Suppressor macrophage treated with lipopolysaccharide for 1 hour (primary cell): ENCODE measurements at places on chromosomes 1 and 21.

GRCh38 chr1:39919545-39919944 lies 17.8 kb upstream of the MYCL start:
- peak; percentile 90 for DNase-seq

DNA sequence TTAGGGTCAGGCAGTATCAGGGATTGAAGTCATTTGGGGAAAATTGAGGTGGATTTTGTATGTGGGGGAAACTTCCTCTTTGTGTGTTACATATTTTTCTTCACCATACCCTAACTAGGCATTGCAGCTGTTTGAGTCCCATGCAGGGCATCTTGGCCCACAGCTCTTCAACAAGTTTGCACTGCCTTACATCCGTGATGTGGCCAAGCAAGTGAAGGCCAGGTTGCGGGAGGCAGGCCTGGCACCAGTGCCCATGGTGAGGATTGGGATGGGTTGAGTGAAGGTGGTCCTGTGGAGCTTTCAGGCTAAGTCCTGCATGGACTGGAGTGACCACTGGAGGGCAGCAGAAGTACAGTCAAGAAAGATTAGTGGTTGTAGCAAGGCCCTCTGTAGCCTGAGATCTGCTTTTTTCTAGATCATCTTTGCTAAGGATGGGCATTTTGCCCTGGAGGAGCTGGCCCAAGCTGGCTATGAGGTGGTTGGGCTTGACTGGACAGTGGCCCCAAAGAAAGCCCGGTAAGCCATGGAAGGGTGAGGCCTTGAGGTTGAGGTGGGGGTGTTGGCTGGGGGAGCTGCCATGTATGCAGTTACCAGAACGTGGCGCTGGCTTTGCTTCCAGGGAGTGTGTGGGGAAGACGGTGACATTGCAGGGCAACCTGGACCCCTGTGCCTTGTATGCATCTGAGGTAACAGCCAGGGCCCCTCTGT lies 2.4 kb downstream of the UROD start:
- peak; percentile 85 for DNase-seq

- DNase-seq: peak; percentile 26
Observed at GRCh38 chr1:173333581-173333980, 126.5 kb upstream of the TNFSF4 start.

- no peak for DNase-seq
Observed at GRCh38 chr1:42847111-42847595, 740 bp downstream of the ZNF691 start.

GRCh38 chr1:181718034-181718433 lies 234.7 kb downstream of the CACNA1E start:
- DNase-seq: no peak

GRCh38 chr21:42533306-42533962 lies 19.8 kb downstream of the SLC37A1 start:
- DNase-seq: no peak

GRCh38 chr1:192445241-192445640 lies 128.4 kb downstream of the RGS21 start:
- DNase-seq: no peak

DNA sequence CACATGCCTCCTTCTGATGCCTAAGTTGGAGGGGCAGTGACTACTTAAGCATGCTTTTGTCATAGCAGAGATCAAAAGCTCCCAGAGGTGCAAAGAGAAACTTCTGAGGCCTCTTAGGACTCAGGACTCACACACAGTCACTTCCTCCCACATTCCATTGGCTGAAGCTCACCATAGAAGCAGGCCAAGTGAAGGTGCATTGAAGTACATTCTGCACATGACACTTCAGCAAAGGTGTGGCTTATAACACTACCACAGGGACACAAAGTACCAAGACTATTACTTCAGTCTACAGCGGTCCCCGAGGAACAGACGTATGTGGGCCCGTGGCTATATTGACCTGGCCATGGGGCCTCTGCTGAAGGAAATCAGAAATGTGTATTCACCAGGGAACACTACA lies 2.5 kb upstream of the POGK start:
- DNase-seq: no peak

DNA sequence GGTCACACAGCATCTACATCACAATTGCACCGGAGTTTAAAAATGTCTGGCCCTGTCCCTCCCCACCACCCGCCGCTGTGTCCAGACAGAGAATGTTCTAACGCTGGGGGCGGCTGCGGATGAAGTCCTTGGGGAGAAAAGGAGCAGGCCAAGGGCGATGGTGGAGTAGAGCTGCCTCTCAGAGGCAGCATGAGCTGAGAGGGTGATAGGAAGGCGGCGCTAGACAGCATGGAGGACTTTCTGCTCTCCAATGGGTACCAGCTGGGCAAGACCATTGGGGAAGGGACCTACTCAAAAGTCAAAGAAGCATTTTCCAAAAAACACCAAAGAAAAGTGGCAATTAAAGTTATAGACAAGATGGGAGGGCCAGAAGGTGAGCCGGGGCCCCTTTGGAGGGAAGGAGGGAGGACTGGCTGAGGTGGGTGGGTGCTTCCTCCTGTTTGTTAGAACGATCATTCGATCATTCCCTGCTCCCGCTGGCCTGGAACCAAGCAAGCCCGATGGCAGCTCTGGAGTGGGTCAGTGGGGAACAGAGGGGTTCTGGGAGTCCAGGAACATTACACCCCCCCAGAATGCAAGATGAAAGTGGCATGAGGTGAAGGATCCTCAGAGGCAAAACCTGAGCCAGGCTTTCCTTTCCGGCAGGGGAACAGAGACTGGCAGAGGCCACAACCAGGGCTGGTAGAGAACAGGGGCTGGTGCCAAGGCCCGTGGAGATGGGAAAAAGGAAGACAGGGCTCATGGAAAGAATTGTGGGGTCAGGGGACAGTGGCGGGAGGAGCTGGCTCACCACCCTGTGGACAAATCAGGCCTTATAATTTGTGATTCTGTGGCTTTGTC lies at the start of the genes FAM229A and TSSK3:
TSS of gene FAM229A (minus strand) at position 12 of the 840 bp plus-strand sequence. CDS start 394 bp downstream, outside the sequence.
TSS of gene TSSK3 (plus strand) at position 66 of the 840 bp plus-strand sequence. CDS start at position 229, 163 bp downstream.
- DNase-seq: no peak

DNA sequence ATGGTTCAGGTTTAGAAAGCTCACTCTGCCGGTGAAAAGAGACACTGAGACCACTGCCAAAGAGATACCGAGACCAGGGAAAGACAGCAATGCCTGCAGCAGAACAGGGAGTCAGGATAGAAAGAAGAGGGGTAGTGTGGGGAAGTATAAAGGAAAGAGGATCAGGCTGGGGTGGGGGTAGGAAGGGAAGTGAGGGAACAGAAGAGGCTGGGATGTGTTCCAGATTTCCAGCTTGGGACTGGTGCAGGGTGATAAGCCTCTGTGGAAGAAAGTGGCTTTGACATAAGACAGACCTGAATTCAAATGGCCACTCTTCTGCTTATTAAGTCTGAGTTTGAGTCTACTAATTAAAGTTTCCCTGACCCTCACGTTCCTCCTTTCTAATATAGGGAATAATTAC lies 105.9 kb downstream of the PIK3R3 start:
- DNase-seq: no peak

DNA sequence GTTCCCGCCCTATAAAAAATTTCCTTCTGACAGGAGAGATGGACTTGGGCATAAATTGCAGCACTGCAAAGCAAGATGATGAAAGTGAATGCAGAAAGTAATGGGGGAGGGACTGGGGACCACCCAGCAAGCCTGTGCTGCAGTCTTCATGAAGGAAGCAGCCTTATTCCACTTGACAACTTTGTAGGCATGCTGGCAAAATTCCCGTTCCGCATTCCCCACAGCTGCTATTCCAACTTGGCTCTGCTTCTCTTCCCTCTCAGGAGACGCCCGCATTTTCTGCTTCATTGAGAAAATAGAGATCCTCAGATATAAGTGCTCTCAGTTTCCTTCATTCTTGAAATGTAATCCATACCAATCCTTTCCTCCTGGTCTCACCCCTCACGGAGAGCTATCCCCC lies 2.4 kb downstream of the HMGB4 start:
- no peak for DNase-seq

DNA sequence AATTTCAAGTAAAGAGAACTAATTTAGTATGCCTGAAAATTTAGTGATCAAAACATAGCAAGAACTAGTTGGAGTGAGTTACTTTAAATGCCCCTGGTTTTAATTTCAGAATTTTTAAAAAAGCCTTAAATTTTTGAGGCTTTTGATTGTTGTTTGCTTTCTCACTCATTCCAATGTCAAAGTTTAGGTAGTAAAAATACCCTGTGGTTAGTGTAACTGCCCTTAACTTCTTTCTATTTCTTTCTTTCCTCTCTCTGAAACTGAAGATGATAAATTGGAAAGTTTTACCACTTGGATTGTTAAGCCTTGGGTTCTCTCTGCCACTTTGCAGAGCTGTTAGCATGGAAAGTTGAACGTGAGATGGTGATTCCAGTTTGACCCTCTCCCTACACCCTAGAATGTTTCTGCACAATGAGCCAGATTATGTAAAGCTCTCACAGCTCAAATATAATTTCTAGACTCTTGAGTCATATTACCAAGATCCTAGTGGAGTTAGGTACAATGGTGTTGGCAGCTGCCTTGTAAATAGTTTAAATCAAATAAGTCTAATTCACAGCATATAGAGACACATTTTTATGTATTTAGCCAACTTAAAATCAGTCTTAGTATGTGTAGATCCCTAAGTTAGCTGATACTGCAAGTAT lies 192.4 kb upstream of the SGIP1 start:
- no peak for DNase-seq

GRCh38 chr1:57468641-57469523 lies 45.0 kb upstream of the DAB1 start:
- DNase-seq: no peak

DNA sequence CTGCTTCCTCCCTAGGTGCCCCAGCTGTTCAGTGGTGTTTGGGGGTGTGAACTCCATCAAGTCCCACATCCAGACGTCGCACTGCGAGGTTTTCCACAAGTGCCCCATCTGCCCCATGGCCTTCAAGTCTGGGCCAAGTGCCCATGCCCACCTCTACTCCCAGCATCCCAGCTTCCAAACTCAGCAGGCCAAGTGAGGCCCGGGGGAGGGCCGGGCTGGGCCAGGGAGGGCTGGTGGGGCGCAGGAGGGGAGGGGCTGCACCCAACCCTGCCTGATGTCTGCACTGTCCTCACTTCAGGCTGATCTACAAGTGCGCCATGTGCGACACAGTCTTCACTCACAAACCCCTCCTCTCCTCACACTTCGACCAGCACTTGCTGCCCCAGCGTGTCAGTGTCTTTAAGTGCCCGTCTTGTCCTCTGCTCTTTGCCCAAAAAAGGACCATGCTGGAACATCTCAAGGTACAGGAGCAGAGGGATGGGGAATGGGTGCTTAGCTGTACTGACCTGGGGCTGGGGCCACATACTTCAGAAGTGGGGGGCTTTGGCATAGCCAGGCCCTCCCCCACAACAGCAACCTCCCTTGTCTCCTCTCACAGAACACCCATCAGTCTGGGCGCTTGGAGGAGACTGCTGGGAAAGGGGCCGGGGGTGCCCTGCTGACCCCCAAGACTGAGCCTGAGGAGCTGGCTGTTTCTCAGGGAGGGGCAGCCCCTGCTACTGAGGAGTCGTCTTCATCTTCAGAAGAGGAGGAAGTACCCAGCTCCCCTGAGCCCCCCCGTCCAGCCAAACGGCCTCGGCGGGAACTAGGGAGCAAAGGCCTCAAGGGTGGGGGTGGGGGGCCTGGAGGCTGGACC lies 7.2 kb downstream of the ZNF687 start:
- DNase-seq: no peak

DNA sequence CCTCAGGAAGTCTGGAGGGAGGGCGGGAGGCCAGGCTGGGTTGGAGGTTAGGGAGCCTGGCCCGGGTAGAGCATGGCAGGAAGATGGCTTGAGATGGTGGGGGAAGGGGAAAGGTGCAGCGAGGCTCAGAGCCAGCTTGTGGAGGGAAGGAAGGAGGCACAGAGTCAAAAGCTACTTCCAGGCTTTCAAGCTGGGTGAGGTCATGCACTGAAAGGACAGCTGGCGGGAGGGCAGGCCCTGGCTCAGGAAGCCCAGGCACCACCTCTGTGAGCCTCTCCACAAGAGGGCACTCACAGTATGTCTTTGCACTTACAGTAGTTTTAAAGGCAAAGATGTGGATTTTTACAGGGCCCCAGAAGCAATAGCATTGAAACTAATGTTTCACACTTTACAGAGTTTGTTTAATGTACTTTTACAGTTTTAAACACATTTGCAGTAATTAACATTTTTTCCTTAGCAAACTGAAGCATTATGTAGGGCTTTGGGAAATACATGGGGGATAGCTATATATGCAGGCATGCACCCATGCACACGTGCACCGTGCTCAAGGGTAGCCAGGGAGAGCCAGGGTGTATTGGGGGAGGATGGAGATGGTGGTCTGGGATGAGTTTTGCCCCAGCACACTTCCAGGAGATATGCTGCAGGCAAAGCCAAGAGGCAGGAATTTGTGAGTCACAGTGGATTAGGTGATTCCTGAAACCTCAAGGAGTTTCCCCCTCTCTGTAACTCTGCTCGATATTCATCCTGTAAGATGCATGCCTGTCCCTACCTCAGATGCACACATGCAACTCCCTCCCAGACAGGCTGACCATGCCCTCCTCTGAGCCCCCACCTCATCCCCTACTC lies 6.1 kb upstream of the ADAM15 start:
- DNase-seq: peak; percentile 93

- peak; percentile 76 for DNase-seq
Observed at GRCh38 chr21:34926803-34927467, 122.2 kb downstream of the RUNX1 start.

DNA sequence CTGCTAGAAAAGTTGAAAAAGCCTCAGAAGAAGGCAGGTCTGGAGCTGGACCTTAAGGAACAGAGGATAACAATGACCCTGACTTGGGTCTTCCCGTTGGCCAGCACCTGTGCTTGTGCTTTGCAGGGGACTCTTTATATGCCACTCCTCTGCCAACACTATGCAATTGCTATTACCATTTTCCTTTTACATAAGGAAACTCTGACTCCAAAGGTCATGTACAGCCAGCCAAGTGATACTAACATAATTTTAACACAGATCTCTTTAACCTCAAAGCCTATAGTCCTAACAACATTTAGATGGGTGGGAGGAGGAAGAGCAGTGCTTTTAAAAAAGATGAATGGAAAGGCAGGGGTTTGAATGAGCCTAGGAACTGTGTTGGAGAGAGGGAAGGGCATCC lies 106.6 kb upstream of the RAB4A start:
- no peak for DNase-seq

DNA sequence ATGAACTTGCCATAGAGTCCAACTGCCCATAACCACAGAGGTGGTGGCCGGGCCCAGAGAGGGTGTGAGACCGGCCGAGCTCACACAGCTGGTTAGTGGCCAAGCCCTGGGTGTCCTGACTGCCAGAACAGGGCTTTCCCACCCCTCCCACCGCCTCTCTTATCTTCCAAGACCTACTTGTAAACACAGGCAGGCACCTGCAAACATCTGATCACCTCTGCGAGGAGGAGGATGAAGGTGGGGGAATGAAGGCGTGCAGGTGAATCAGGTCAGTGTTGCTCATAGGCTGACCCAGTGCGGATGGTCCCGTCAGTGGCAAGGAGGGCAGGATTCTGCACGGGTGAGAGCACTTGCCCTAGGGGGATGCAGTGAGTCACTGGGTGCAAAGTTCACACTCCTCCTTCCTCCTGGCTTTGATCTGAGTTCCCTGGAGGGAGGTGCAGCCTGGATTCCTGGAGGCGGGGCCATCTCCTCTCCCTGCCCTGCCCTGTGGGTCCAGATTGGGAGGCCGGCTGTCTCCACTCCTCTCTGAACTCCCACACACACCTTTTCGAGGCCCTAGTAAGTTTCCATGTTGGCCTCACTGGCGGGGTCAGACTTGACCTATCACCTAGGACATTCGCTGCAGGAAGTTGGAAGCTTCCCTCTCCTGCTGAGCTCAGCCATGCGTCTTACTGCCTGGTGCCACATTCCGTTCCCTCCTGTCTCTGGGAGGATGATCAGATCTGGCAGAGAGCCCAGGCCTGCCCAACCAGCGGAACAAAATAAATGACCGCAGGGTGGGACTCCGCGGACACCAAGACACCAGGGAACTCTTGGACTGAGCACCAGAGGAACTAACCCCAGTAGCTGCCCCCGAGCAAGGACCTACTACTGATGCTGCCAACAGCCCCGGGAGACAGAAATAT lies 7.3 kb downstream of the UQCRHL start:
- no peak for DNase-seq
